Stimulated activated CD8-positive, alpha-beta memory T cell treated with anti-CD3 and anti-CD28 coated beads, Interleukin-4, amount 100 ng/mL, for 1 hour (primary cell): ENCODE measurements at places on chromosomes 7 and 10.

DNA sequence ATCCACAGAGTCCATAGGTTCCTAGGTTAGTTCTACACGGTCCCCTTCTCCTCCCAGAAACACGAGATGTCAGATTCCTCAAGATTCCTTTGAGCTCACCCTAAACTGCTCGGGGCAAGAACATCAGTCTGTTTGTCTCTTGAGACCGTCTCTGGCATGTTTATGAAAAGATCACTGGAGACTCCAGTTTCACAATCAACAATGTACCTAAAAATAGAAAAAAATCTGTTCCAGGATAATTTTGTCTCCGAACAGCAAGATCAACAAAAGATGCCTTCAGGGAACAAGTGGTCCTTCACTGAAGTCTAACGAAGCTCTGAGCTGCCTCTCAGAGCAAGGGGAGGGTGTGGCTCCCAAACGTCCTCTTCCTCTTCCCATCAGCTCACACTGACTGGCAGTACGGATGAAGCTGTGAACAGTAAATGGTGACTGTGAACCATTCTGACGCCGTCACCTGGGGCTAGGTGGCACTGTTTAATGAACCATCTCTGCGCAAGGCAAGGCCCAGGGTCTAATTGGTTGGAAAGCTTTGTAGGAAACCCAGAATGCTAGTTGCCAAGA lies 156.2 kb upstream of the LYZL1 start:
- no peak for DNase-seq

GRCh38 chr10:97892506-97892905 lies 42.9 kb downstream of the GOLGA7B start:
- DNase-seq = no peak

DNA sequence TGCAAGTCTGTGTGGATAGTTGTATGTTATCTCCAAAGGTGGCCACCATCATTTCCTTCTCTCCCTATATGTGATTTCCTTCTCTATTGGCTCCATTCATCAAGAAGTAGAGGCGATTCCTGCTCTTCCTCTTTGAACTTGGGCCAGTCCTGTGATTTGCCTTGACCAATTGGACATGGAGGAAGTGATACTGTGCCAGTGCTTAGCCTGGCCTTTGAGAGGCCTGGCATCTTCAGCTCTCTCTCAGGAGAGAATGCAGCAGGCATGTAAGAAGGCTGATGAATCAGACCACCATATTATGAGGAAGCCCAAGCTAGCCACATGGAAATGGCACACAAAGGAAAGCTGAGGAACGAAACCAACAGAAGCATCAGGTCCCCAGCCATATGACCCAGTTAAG lies 195.0 kb upstream of the SVIL start:
- DNase-seq = no peak

DNA sequence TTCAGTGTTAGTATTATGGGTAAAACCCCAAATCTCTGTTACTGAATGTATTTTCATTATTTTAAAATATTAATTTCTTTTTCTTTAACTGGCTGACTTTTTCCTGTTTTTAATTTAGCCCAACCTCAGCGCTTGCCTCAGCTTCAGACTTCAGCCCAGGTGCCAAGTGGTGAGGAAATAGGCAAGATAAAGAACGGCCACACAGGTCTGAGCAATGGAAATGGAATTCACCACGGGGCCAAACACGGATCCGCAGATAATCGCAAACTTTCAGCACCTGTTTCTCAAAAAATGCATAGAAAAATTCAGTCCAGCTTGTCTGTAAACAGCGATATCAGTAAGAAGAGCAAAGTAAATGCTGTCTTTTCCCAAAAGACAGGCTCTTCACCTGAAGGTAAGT lies 57.5 kb downstream of the MDFIC start:
- DNase-seq = no peak

GRCh38 chr7:27235387-27236311 lies 7.0 kb upstream of the EVX1 start:
- DNase-seq = no peak

GRCh38 chr10:25633542-25633941 lies 300.5 kb upstream of the MYO3A start:
- DNase-seq = no peak

- no peak for DNase-seq
Observed at GRCh38 chr7:80791509-80791929, 127.3 kb downstream of the SEMA3C start.

DNA sequence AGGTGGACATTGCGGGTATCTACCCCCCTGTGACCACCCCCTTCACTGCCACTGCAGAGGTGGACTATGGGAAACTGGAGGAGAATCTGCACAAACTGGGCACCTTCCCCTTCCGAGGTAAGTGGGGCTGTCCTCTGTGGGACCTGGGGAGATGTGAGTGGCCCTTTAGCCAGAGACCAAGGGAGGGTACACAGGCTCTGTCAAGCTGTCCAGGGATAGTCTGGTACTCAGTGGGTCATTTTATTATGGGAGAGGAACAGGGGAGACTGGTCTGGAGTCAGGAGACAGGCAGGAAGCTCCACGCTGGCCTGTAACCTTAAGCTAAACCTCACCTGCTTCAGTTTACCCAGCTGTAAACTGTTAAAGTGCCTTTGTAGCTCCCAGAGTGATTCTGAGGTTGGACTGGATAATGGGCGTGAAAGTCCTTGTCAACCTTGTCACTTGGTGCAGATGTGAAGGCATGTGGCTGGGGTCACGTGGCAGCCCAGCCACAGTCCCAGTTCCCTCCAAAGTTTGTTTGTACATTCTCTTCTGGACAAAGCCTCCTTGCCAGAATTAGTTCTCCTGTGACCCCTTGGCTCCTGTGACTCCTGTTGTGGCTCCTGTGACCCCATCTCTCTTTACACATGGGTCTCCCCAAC lies 729 bp downstream of the HOGA1 start:
- no peak for DNase-seq

DNA sequence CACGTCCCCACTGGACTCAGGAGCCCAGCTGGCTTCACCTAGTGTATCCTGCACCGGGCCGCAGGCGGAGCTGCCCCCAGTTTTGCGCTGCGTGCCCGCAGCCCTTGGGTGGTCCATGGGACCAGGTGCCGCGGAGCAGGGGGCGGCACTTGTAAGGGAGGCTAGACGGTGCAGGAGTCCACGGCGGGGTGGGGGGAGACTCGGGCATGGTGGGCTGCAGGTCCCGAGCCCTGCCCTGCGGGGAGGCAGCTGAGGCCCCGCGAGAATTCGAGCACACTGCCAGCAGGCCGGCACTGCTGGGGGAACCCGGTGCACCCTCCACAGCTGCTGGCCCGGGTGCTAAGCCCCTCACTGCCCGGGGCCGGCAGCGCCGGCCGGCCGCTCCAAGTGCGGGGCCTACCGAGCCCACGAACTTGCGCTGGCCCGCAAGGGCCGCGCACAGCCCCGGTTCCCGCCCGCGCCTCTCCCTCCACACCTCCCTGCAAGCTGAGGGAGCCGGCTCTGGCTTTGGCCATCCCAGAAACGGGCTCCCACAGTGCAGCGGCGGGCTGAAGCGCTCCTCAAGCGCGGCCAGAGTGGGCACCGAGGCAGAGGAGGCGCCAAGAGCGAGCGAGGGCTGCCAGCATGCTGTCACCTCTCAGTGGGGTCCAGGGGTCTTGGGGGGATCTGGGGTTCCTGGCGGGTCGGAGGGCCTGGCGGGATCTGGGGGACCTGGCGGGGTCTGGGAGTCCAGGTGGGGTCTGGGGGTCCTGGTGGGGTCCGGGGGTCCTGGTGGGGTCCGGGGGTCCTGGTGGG lies 81.4 kb downstream of the VIPR2 start:
- no peak for DNase-seq

DNA sequence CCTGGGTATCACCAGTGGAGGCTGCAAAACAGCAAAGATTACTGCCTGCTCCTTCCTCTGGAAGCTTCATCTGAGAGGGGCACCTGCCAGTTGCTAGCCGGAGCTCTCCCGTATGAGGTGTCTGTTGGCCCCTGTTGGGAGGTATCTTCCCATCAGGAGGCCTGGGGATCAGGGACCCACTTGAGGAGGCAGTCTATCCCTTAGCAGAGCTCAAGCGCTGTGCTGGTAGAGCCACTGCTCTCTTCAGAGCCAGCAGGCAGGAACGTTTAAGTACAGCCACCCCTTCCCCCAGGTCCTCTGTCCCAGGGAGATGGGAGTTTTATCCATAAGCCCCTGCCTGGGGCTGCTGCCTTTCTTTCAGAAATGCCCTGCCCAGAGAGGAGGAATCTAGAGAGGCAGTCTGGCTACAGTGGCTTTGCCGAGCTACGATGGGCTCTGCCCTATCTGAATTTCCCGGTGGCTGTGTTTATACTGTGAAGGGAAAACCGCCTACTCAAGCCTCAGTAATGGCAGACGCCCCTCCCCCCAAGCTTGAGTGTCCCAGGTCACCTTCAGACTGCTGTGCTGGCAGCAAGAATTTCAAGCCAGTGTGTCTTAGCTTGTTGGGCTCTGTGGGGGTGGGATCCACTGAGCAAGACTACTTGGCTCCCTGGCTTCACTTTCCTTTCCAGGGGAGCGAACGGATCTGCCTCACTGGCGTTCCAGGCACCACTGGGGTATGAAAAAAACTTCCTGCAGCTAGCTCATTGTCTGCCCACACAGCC lies 19.6 kb downstream of the SEMA3E start:
- no peak for DNase-seq

DNA sequence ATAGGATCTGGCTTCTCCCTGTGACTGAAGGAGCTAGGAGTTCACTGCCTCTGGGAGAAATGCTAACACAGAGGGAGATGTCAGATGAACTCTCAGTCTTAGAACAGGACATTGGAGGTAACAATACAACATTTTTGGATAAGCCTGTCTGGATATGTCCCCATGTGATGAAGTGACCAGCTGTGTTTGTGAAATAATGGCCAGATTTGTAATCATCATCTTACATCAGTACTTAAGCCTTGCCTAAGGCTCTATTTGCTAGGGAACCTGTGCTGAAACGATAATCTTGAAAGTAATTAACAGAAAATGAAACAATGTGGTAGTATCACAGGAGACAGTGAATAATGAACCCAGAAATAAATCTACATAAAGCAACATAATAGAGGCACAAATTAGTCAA lies 56.2 kb downstream of the CRPPA start:
- no peak for DNase-seq

GRCh38 chr7:142017451-142017850 lies 21.8 kb downstream of the MGAM start:
- DNase-seq = no peak

- no peak for DNase-seq
Observed at GRCh38 chr10:2759233-2759632, 308.1 kb upstream of the PFKP start.

DNA sequence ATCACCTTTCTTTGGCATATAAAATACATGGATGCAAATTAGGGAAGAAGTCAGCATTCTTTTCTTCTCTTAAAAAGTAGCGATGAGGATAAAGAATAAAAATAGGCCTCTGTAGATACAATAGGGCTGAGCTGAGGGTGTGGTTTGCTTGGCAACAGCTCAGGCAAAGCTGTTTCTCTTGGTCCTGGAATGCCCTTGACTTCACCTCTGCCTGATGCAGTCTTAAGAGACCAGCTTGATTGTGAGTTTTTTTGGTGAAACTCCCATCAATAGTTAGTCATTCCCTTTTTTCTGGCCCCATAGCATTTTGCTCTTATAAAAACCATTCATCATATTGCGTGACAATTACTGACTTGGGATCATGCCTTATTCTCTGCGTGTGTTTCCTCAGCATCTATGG lies 42.1 kb upstream of the MKLN1 start:
- no peak for DNase-seq

- no peak for DNase-seq
Observed at GRCh38 chr7:21636694-21637093, 93.9 kb downstream of the DNAH11 start.

DNA sequence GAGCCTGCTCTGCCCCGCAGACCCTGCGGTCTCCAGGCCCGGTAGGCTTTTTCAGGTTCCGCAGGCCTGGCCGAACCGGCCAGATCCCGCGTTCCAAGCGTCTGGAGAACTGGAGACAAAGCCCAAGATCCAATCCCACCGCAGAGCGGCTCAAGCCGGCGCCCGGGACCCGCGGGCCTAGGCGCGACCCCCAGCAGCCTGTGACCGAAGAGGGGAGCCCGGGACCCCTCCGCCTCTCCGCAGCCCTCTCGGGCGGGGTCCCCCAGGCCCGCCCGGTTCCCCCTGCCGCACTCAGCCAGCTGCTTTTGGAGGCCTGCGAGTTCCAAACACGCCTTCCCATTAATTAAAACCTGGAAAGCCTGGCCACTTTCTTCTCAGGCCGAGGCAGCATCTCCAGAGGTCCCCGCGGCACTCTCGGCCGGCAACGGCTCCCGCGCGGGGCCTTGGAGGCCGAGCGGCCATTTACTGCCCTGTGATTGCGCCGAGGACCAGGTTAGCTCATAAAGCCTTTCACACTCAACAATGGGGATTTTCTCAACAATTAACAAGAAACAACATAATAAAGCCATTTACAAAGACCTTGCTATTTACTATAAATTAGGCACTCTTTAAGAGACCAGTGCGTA lies 16.7 kb downstream of the SKIDA1 start:
- DNase-seq = no peak

- DNase-seq = no peak
Observed at GRCh38 chr7:100465702-100466311, 1.7 kb upstream of the SPACDR start.

DNA sequence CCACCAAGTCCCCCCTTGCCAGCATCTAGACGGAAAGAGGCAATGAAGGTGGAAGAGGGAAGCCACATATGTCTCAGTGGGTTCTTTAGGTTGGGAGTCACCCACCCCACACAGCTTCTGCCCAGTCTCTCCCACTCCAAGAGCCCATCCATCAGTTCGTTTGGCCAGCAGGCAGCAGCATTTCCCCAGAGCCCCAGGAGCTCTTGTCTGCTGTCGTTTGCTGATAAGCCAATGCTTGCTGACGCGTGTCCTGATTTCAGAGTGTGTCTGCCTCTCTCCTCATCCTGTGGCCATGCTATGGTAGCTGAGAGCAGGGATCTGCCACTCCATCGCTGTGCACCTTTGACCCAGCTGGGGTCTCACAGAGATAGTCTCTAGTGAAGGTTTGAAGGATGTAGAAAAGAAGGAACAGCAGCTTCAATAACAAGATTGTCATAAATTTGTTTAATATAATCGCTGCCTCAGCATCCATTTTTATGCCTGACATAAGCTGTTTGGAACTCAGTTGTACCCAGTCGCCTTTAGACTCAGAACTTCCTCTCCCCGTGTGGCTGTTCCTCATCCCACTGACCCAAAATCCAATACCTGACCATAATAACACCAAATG lies 39.4 kb upstream of the GDF10 start:
- DNase-seq = no peak

GRCh38 chr10:71921324-71922027 lies 42.7 kb upstream of the CHST3 start:
- DNase-seq = no peak

DNA sequence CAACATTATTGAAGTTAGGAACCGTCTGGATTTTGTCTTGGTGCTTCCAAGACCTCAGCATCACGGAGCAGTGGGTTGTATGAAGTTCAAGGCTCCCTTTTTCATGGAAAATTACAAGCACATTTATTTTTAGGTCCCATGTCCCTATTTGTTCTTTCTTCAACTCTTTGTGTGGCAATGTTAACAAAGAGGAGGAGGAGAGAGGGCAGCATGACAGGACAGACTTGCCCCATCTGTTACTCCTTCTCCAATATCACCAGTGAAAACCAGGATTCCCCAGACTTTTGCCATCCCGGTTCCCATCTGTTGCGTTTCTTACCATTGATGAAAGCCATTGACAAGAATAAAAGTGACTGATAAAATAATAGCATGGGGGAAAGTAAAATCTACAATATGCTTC lies 28.6 kb downstream of the EEPD1 start:
- no peak for DNase-seq

- DNase-seq = no peak
Observed at GRCh38 chr10:8026349-8027259, 27.9 kb upstream of the GATA3 start.
